Fibroblast of skin of left biceps (primary cell): ENCODE measurements at places on chromosomes 5 and 9.

DNA sequence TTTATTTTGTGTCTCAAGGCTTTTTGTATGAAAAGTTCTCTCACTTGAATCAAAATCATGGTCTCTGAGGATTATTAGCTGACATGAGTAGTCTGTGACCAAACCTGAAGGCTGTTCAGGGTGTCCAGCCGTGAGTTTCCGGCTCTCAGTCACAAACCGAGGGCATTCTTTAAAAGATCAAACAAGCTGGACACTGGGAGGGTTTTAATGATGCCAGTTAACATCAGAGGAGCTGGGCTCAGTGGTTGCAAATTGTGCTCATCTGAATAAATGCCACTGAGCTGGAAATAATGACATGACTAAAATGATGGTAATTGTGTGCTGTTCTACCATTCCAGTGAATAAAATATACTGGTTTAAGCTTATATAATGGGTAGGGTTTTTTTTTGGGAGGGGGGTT lies 153.1 kb downstream of the FOCAD start:
- no peak for DNase-seq

DNA sequence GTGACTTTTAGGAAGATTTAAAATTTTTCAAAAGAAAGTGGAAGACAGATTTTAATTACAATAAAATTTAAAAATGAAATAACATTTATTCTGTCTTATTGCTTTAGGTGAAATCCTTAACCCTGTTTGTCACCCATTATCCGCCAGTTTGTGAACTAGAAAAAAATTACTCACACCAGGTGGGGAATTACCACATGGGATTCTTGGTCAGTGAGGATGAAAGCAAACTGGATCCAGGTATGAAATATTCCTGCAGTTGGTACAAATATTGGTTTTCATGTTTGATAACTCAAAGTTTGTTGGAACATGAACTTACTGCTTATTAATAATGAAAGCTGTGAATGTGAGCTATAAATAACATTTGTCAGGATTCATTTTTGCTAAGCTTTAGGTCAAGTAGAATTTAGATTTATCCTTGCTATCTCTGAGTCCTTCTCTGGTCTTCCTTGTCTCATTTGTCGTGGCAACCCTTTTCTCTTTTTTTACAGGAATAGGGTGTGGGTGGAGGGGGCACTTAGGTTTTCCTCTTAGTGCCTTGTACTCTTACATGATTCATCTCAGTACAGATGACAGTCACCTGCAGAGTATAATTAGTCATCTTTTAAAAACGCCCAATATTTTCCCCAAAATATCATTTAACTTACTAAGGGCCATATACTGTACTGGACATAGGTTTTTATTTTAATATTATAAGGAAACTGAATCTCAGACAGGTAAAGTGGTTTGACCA lies 95.3 kb upstream of the RASGRF2 start:
- no peak for DNase-seq

- no peak for DNase-seq
Measured at GRCh38 chr5:82859451-82860140, 217.6 kb downstream of the TMEM167A start.

GRCh38 chr5:14699807-14700400 lies 35.4 kb downstream of the OTULIN start:
- no peak for DNase-seq

GRCh38 chr9:3186751-3187150 lies 339.1 kb downstream of the RFX3 start:
- DNase-seq = no peak

DNA sequence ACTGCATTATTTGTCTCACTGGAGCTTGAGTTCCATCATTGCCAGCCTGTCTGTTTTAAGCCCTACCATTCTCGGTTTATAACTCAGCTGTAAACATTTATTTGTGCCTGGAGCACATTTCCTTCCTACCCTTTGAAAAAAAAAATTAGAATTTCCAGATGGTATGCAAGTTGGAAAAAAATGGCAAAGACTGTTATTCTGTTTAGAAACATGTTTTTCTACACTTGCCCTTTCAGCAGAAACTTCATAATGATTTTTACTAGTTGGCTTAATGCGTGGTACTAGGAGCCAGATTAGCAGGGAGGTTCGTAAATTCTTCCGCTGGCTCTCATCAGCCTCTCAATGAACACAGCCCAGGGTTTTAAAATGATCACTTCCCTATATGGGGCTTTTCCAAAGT lies 238.8 kb upstream of the WWC1 start:
- no peak for DNase-seq

DNA sequence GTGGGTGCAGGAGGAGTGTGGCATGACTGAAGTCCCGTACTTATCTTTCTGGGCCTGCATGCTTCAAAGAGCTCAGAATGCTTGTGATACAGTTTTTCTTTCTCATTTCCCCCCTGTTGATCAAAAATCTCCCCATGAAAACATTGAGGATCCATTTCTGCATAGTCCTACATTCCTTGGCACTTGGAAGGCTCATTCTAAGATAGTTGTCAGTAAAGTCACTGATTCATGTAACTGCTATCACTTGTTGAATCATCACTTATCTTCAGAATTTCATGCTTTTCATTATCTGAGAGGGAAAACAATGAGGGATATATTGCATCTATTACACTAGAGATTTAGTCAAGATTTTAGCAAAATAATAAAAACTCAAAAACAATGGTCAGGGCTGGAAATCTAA lies 1953.1 kb upstream of the CDH6 start:
- no peak for DNase-seq

GRCh38 chr9:4062966-4063365 lies 236.9 kb downstream of the GLIS3 start:
- DNase-seq = no peak

DNA sequence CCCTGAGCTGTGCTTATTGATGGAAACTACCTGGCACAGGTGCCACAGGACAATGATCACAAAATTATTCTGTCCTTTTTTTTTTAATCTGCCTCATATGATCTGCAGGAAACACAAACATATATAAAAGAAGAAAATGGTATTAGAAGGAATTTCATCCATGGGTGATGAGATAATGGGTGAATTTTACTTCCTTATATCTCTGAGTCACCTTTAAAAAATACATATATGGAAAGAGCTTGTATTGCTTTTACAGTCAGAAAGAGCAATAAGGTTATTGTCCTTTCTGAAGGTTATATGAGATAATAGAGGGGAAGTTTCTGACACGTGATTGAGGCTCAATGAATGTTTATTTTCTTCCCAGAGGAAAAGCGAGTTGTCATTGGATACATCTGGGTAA lies 31.6 kb downstream of the NEURL1B start:
- DNase-seq = no peak

GRCh38 chr9:126758916-126759585 lies 45.8 kb upstream of the ZBTB43 start:
- no peak for DNase-seq

DNA sequence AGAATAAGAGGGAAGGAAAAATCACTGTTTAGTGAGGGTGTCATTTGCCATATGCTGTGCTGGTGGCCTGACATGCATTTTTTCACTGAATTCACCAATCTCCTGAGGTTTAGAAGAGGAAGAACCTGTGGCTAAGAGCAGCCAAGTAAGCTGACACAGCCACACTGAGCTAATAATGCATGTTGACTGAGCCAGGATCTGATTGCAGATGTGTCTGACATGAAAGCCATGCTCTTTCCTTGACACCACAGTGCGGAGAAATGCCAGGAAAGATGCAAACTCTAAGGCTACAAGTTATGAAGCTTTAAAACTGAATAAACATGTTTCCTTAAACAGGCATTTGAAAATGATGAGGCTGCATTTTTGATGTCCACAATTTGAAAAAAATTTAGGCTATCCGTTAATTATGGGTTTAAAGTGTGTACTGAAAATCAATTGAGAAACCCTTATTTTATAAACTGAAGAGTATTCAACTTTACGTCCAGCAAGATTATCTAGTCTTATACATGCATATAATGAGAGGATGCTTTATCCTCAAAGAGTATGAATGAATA lies 208.6 kb downstream of the FBN2 start:
- DNase-seq = no peak

GRCh38 chr9:86511614-86512360 lies 157.6 kb upstream of the TUT7 start:
- DNase-seq = no peak

- DNase-seq = no peak
Measured at GRCh38 chr9:95815133-95815532, 60.4 kb upstream of the ERCC6L2 start.

DNA sequence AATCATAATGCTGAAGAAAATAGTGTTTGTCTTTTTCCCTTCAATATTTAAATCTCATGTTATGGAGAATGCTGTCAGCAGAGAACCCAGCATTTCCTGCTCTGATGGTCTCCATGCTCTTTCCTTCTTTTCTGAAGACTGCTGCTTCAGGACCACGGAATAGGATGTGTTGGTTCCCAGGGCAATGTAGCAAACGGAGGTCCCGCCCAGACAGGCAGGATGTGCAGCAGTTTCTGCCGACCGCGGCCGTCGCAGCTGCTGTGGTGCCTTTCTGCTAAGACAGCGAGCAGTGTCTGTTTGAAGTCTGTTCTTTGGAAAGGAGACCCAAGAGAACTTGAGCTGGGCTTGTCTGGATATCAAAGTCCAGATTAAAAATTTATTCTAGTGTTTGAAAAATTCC lies 654.3 kb downstream of the CCDC171 start:
- DNase-seq = no peak

GRCh38 chr9:79555474-79556089 lies 16.2 kb upstream of the TLE4 start:
- DNase-seq = no peak

GRCh38 chr5:144390133-144390532 lies 219.5 kb downstream of the KCTD16 start:
- no peak for DNase-seq

GRCh38 chr9:680106-680505 lies 161.4 kb upstream of the DMRT1 start:
- no peak for DNase-seq

GRCh38 chr9:4126184-4126865 lies 173.5 kb downstream of the GLIS3 start:
- DNase-seq = peak; percentile 45

DNA sequence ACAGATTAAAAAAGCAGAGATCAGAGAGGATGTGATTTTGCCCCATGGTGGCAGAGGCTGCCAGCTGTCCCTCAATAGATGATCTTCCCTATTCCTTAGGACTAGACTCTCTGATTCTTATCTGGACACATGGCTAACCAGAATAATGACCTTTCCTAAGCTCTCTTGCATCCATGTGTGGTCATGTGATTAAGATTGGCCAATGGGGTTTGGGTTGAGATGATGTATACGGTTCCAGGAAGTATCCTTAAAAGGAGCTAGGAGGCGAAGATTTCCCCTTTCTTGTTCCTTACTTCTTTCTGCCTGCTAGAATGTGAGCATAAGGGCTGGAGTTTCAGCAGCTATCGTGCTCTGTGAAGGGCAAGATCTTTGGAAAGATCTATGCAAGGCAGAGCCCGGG lies 39.8 kb downstream of the FOXI1 start:
- no peak for DNase-seq

- DNase-seq = no peak
Measured at GRCh38 chr9:127910613-127911205, 6.1 kb downstream of the ST6GALNAC4 start.

GRCh38 chr5:157778121-157778805 lies 34.8 kb downstream of the LSM11 start:
- DNase-seq = peak; percentile 33

DNA sequence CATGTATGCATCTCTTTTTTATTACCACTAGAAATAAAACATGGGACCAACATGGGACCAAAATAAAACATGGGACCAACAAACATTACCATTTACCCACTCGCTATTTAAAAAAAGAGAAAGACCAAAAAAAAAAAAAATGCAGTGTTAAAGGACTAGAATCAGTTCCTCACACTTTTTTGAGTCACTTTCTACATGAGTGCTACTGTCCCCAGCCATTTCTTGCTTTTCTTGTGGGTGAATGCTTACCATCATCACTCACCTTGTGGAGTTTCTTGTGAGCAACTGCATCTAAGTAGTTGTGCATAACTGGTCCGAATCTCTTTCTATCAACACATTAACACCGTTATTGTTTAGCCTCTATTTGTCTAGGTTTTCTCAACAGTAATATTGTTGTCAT lies 493.6 kb upstream of the RIOK2 start:
- DNase-seq = no peak

DNA sequence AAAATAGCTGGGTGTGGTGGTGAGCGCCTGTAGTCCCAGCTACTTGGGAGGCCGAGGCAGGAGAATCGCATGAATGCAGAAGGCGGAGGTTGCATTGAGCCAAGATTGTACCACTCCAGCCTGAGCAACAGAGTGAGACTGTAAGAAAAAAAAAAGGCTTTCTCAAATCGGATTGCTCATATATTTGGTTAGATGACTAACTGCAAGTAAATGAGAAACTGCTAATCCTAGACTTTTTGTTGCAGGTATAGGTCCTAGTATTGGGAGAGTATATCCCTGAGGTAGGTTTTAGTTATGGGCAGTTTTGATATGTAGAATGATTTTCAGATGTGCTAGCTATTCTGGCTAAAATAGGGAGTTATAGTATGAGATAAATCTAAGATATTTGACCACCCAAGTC lies 944.8 kb downstream of the DNAH5 start:
- no peak for DNase-seq

- no peak for DNase-seq
Measured at GRCh38 chr5:59586841-59587240, 306.7 kb downstream of the PDE4D start.

GRCh38 chr9:95010431-95010838 lies 283.9 kb downstream of the AOPEP start:
- no peak for DNase-seq

DNA sequence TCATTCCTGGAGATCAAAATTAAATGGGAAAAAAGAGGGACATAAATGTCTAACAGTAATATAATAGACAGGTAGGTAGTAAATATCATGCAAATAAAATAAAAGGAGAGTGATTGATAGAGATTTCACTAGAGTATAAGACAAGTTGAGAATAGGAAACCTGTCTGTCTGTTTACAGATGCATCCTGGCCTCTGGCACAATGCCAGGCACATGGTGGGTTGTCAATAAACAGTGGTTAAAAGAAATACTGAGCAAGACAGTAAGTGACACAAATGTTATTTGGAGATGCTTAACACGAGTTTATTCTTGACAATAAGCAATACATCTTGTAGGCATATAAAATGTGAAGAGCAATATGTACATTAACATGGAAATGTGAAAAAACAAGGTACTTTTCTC lies 33.3 kb downstream of the RICTOR start:
- DNase-seq = no peak

GRCh38 chr9:123338710-123339665 lies 17.0 kb upstream of the CRB2 start:
- no peak for DNase-seq

GRCh38 chr9:112969730-112970129 lies 42.3 kb downstream of the ZNF883 start:
- no peak for DNase-seq

DNA sequence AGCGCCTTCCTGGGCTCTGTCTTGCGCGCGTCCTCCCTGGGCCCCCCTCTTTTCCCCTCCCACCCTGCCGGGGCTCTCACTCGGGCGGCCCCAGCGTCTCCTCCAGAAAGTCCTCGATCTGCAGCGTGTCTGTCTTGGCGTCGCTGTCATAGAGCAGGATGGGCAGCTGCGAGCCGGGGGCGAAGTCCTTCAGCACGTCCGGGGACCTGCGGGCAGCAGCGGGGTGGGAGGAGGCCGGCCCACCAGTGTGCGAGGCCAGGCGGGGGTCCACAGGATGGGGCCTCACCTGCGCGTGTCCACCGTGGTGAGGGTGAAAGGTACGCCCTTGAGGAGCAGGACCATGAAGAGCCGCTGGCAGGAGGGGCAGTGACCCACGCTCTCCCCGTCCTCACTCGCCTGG lies 1.0 kb downstream of the CLIC3 start:
- DNase-seq = no peak
